Tongue (tissue), 3 donors: ENCODE measurements at places on chromosomes 11 and 22. TPM values are rescaled to one million over a fixed set of nuclear protein-coding genes. Genes with fewer than 3 reads are reported as not detected.

Gene TBX1
- 28.5 TPM for total RNA-seq

Gene RAG1
- total RNA-seq = 2.2 TPM

Gene SLC25A18
- total RNA-seq = not detected

Gene CPT1B
- total RNA-seq = 57.4 TPM

Gene JHY
- total RNA-seq = 1.1 TPM

Gene SULT4A1
- 0.92 TPM for total RNA-seq

Gene TMPRSS5
- total RNA-seq = 0.92 TPM
